ENCODE measurements at places on chromosomes 16 and 17.

DNA sequence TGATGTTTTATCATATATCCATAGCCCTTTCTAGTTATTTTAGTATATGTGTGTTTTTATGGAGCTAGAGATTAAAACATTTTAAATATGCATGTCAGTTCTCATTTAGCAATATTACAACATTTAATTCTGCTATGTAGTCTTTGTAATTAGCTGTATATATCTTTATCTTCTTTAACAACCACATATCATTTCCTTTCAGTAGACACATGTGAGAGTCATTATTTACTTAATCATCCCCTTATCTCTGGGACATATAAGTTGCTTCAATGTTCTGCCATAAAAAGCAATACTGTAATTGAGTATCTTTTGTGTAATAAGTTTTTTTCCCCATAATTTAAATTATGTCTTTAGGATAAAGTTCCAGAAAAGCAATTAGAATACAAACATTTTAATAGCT is 52.0 kb upstream of the CLEC3A start:
- DNase-seq = no peak

GRCh38 chr16:75111961-75112733 is 4.4 kb downstream of the LDHD start:
- no peak for DNase-seq

GRCh38 chr17:80095844-80096475 is 5.4 kb upstream of the GAA start:
- no peak for DNase-seq

GRCh38 chr16:16083421-16084156 is 134.2 kb downstream of the ABCC1 start:
- no peak for DNase-seq

GRCh38 chr17:77899498-77899897 is 59.0 kb upstream of the TNRC6C start:
- DNase-seq = no peak

- no peak for DNase-seq
Measured at GRCh38 chr17:8674344-8675305, 44.1 kb upstream of the MYH10 start.

- DNase-seq = no peak
Measured at GRCh38 chr16:11272921-11273720, at the start of gene PRM3. Gene PRM3 (minus strand): TSS chr16:11273629. CDS start chr16:11273595, 34 bp downstream.

- no peak for DNase-seq
Measured at GRCh38 chr17:2253362-2253761, 50.2 kb downstream of the SMG6 start.

- no peak for DNase-seq
Measured at GRCh38 chr17:61425682-61426481, 26.2 kb downstream of the TBX2 start.

- no peak for DNase-seq
Measured at GRCh38 chr16:48963306-48963705, 318.3 kb downstream of the CBLN1 start.

- DNase-seq = no peak
Measured at GRCh38 chr16:14357328-14357727, 272.7 kb downstream of the PARN start.

- DNase-seq = no peak
Measured at GRCh38 chr17:73098919-73099318, 6.4 kb upstream of the SLC39A11 start.

GRCh38 chr16:66354034-66354909 is 12.2 kb upstream of the CDH5 start:
- DNase-seq = no peak

Data from progenitor cell of endocrine pancreas (in vitro differentiated cells).